ENCODE measurements at places on chromosomes 12 and 14.

DNA sequence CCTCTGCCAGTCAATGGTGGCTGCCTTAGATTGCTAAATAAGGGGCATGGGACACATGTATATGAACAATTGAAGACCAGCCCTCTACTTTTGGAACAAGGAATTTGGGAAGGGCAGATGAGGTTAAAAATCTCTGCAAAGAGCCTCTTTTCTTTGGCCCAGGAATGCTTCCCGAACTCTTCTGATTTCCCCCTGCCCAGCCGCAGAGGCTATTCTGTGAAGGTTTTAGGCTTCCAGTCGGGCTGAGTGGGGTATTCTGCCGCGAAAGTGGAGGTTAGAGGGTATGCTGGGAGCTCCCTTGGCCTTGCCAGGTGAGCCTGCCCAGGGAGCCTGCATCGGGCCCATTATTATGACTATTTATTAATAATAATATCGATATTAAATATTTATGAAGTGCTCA lies 1.2 kb downstream of the POU6F1 start:
- no peak for DNase-seq

DNA sequence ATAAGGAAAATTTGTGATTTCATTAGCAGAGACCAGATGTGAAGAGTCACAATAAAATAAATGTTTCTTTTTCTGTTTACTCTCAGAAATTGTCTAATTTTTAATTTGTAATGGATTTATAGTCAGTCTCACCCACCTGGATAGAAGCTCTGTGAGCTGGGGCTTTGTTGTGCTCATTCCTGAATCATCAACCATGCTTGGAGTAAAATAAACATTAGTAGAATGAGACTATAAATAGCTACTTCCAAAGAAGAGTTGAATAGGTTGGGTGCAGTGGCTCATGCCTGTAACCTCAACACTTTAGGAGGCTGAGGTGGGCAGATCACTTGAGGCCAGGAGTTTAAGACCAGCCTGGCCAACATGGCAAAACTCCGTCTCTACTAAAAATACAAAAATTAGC lies 185.3 kb upstream of the FBXO33 start:
- no peak for DNase-seq

GRCh38 chr12:94165670-94166364 lies 17.4 kb downstream of the PLXNC1 start:
- DNase-seq: no peak

DNA sequence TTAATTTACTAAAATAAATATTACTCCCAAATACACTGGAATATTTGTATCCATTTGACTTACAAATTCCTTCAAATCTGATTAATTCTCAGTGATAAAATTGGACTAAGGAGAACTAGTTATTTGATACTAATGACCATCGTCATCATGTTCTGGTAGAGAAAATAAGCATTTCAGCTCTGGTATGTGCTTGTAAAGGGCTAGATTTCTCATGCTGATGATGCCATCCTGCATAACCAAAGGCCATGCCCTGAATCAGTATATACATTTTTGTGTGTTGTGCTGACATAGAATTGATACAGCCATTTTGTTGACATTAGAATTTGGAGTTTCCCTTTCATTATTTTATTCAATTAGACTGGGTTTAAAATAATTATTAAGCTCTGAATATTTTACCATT lies 148.9 kb downstream of the PCNX1 start:
- DNase-seq: no peak

DNA sequence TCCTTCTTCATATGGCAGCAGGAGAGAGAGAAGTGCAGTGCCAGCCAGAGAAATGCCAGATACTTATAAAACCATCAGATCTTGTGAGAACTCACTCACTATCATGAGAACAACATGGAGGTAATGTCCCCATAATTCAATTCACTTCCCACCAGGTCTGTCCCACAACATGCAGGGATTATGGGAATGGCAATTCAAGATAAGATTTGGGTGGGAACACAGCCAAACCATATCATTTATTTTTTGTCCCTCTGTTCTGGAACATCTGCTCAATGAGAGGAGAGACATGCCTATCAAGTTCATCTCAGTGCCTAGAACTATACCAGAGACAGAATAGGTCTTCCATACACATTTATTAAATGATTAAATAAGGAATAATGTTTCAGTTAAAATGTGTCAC lies 543.5 kb downstream of the NRXN3 start:
- DNase-seq: no peak

GRCh38 chr12:29888777-29889176 lies 105.0 kb upstream of the TMTC1 start:
- DNase-seq: no peak

DNA sequence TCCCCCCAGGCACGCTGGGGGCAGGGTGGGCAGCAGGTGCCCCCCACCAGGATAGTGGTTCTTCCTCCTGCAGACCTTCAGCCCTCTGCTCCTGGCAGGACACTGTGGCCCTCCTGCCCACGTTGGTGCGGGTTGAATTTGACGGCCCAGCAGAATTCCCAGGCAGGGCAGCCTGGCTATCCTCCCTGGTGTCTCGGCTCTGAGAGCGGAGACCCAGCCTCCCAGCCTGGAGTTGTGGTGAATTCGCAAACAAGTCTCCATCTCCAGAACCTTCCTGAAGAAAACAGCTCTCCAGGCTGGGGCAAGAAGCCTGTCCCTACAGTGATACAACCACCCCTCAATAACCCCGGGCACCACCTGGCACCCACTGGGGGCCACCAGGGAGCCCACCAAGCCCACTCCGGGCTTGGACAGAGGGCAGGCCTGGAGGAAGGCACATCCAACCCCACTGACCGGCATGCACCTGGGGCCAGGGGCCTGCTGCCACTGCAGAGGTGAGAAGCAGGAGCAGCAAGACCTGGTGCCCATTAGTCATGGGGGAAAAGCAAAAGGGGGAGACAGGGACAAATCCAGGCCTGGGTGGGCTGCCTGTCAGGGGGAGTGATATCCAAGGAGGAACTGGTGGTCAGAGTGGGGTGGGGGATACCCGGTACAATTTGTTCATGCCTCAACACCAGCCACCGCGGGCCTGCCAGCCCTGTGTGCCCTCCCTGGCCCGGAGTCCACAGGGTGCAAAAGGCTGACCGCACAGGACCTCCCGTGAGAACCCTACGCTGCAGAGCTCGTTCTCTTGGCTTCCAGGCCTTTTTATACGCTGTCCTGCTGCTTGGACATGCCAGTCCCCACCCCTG lies 3.6 kb downstream of the ANKRD9 start:
- no peak for DNase-seq

DNA sequence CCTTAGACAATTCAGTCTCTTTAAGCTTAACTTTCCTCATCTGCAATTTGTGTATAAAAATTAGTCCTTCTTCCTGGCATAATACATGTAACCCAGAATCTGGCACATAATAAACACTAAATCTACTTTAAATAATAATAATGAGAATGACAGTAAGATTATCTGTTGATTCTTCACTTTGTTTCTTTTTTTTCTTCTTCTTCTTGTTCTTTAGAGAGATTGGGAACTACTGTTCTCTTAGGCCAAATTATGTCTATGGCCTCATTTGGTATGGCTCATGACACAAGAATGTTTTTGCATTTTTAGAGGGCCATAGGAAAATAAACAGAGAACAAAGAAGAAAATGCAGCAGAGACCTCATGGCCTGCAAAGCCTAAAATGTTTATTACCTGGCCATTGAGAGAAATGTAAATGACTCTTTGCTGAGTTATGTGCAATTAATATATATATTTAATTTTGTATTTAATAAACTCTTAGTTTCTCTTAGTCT lies 275.8 kb downstream of the SLC6A15 start:
- DNase-seq: no peak

GRCh38 chr14:50804181-50804721 lies 26.7 kb downstream of the NIN start:
- no peak for DNase-seq

DNA sequence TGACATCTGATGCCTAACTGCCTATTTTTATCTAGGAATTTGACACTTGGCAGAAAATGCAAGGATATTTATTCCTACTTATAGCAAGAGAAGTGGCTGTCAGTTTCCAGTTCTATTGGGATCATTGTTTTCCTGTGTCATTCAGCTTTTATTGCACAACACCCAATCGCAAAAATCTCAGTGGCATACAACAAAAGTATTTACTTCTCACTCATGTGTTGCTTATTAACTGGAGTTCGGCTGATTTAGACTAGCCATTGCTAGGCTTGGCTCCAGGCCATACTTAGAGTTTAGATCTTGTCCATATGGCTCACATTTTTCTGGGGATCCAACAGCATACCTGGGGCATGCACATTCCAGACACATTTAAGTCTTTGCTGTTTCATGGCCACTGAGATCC lies 218.6 kb upstream of the SYT1 start:
- DNase-seq: no peak

GRCh38 chr12:104609445-104609844 lies 152.7 kb downstream of the CHST11 start:
- DNase-seq: no peak
